ENCODE measurements at places on chromosomes 7 and 10.

DNA sequence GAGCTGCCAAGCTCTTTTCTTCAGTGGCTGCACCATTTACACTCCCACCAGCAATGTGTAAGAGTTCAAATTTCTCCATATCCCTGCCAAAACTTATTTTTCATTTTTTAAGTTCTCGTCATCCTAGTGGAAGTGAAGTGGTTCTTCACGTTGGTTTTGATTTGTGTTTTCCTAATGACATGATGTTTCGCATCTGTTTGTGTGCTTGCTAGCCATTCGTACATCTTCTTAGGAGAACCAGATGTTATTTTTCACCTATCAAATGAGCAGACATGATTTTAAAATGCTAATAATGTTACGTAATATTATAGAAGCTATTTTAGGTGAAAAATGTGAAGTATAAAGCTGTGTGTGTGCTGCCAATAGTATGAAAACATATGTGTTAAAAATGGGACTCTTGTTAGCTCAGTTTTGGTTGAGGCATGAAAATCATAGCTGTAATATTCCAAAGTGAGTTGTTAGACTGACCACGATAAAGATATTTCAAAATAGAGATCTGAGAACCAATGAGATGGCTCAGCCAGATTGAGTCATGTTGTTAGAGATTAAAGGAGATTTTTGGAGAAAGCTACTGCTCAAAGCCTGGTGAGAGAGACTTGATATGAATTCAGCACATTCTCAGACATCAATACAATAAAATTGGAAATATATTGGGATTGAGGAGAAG, 25.9 kb upstream of the GALNT11 start:
- DNase-seq, result no peak

DNA sequence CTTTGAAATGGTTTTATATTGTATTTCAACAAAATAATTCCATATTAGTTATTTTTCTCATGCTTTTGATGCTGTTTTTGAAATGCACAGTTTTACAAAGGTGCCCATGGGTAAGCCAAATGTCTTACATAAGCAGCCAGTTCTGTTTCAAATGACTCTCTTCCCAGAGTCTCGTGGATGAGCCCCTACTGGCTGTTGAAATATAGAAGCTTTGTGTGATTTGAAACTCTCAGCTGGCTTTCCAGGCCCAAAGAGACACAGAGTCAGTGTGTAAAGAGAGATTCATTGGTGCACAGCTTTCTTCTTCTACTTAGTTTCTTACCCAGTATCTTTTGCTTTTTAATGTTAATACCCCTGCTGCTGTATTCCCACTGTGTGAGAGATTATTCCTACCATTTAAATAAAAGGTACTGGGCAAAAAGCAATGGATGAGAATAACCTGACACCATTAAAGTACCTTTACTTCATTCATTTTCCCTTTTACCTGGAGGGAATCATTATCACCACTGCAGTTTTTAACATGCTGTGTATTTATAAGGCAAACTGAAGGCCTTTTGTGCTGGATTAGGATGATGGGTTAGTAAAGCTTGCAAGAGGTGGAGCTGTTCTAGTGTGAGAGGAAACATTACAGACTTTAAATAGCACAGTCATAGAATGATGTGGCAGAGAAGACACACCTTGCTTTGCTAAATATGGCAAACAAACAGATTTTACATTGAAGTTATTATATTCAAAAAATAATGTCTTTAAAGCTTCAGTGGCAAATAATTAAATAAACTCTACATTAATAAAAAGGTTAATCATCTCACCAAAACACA, 415.1 kb downstream of the THSD7A start:
- no peak for DNase-seq

GRCh38 chr10:17445400-17445998, 8.9 kb downstream of the ST8SIA6 start:
- no peak for DNase-seq

DNA sequence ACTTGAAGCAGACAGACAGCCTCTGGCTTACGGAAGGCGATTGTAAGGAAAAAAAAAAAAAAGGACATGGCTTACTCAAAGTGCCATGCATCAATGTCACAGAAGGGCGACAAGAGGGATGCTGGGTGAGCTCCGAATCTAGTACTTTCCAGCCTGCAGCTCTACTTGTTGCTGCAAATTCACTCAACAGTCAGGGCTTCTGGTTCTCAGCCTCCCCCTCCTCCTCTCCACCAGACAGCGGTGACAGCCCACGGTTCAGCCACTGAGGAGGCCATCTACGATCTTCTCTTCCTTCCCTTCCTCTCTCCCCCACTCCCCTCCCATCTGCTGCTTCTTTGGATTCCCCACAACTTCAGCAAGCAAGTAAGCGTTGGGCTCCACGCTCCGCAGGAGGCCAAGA, 63.5 kb downstream of the PRKAG2 start:
- no peak for DNase-seq

GRCh38 chr10:89889606-89890005, 188.2 kb downstream of the KIF20B start:
- DNase-seq, result no peak

DNA sequence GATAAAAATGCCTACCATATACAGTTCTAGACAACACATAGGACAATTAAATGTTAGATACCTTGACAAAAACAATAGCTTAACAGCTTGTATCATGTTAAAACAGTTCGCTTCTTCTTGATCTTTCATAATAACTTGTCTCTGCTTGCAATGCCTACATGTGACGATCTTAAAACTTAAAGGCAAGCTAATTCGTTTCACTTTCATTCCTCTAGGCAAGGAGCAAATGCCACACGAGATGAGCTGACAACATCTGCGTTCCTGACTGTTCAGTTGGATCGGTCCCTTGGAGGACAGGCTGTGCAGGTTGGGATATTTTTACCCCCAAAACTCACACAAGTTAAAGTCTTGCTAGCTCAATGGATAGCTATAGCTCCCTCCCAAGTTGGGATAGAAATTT, 51.6 kb upstream of the ARL4A start:
- no peak for DNase-seq

- DNase-seq, result no peak
Measured at GRCh38 chr7:50662041-50662694, 97.0 kb upstream of the DDC start.

DNA sequence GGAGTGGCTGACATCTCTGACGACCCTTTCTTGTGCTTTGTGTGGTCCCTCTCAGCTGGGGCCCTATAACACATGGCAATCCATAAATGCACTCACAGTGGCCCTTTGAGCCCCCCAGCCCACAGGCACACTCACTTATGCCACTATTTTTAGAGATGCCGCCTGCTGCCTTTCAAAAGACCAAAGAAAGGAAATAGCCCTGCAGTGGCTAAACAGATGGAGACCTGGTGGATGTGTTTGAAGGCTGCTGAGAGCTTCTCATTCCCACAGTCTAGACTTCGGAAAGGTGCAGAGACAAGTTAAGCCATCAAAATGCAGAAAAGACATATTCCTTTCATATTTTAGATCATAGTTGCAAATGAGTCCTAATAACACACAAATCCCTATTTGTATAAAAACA, 42.0 kb upstream of the PDZD8 start:
- DNase-seq, result no peak

DNA sequence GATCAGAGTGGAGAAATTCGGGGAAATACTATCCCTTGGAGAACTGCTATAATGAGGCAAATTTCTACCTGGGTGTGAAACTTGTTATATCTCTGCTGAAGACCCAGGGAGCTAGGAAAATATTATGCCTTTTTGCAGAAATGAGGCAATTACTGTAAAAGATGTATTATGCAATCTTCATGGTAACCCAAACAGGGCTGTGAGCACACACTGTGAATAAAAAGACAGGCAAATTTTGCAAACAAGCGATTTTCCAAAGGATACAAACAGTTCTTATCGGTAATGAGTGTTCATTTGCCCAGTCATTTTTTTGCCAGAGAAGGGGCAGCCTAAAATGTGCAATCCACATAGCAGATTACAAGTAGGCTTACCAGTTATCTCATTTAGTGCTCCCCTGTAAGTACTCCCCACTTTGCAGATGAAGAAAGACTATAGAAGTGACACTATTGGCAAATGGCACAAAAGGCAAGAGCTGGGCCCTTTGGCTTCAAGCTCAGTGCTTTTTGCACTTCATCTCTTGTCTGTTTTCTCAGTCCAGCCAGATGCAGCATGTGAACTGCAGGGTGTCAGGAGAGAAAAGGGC, 205.8 kb downstream of the HECW1 start:
- DNase-seq, result no peak

GRCh38 chr10:86099542-86100334, 266.9 kb downstream of the GRID1 start:
- DNase-seq, result no peak

Measured in T-helper 17 cell (primary cell).